Stimulated activated CD4-positive, alpha-beta T cell treated with anti-CD3 and anti-CD28 coated beads, TNF-alpha, amount 100 ng/mL, for 24 hours (primary cell): ENCODE measurements at places on chromosomes 7 and 10.

GRCh38 chr10:112624546-112625048 is 177.6 kb downstream of the VTI1A start:
- no peak for DNase-seq

GRCh38 chr10:84178160-84178609 is 4.6 kb downstream of the GPR15LG start:
- DNase-seq: no peak

DNA sequence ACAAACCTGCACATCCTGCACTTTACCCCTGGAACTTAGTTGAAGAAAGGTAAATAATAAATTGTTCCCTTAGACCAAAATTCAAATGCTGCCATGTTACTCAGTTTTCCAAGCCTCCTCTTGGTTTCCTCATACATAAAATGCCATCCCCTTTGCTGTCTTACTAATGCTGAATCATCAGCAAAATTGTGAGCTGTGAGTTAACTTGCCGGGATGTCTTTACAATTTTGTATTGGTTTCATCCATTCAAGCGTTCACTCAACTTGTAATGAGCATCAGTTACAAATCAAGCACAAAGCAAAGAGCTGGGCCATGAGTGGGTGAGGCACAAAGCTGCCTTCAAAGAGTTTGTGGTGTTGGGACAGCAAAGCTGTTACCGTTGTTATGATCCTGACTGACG is 395.8 kb upstream of the ZMIZ1 start:
- DNase-seq: no peak

GRCh38 chr7:66641526-66641871 is 12.8 kb downstream of the KCTD7 start:
- DNase-seq: no peak

DNA sequence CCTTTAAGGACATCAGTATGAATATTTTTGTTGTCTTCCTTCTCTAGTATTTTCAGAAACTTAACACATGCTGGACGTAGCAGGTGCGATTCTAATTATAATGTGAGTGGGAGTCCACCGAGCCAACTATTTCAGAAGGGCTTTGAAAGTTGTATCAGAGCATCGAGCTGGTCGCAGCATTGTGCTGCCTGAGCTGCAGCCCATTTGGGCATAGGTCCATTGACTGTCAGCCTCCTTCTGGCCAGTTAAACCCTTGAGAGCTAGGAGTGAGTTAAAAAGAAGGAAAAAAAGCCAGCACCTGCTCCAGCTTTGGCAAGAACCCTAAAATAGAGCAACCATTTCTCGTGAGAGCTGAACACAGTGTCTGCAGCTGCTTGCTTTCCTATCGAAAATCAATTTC is 47.8 kb downstream of the SLC35G1 start:
- DNase-seq: no peak

GRCh38 chr10:24866604-24867583 is 85.5 kb downstream of the PRTFDC1 start:
- DNase-seq: no peak

GRCh38 chr7:117172283-117172682 is 150.6 kb downstream of the WNT2 start:
- no peak for DNase-seq

GRCh38 chr7:82406937-82407336 is 36.6 kb downstream of the CACNA2D1 start:
- DNase-seq: no peak

DNA sequence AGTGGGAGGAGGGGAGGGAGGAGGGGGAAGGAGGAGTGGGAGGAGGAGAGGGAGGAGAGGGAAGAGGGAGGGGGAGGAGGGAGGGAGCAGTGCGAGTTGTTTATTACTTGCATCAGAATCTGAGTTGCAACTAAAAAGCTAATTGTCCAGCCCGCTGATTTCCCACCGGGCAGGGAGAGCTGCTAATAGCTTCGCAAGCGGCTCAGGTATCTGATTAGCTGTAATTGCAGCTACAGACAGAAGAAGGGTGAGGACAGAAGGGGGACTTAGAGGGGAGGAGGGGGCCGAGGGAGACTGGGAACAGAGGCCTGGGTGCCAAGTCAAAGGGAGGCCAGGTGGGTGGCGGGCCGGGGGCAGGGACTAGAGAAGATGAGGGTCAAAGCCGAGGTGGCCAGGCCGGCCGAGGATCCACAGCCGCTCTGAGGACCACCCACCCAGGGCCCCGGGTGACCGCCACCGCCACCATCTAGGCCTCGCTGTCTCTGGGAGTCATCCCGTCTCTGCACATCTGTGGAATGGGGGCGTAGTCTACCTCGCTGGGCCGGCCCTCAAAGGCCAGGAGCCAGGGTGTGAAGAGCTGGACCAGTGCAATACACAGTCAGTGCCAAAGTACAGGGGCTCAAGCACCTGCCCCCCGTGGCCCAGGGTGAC is 54.2 kb downstream of the MICALL2 start:
- no peak for DNase-seq
